ENCODE measurements at places on chromosomes 3 and 15.

DNA sequence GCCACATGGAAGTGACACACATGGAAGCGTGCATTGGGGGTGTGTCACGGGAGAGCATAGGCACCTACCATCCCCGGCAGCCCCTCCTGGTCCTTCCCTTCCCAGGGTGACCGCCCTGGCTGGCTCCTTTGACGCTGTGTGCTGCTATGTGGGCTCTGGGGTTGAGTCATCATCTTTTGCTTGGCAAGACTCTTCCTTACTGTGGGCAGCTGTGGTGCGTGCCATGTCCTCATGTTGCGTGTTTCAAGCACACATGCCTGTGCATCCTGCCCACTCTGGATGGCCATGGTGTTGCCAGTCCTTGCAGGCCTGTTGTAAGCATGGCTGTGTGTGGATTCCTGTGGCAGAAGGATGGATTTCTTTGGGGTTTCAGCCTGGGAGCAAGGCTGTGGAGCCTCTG, 14.0 kb downstream of the PLXNA1 start:
- no peak for DNase-seq

- DNase-seq: no peak
These were observed 60.9 kb upstream of the DIPK2A start for GRCh38 chr3:143910756-143911155.

DNA sequence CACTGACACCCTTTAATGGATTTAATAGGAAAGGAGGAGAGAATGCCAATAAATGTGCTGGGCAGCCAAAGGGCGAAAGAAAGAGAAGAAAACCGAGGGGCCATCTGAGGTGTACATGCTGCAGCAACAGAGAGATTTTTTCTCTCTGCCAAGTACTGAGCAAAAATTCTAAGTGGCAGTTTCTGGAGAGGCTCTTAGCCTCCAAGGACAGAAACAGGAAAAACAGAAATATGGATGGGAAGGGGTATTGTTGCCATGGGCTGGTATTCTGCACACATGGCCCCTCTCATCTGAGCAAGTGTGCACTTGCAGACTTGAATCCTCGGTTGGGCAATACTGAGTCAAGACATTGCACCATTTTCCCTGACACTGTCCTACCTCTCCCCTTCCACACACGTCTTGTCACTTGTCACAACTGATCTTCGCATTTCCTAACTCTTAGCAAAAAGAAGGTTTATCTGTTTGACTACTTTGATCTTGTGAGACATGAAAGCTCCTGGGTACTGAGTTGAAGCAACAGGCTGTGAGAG, 73.9 kb downstream of the PRICKLE2 start:
- no peak for DNase-seq

DNA sequence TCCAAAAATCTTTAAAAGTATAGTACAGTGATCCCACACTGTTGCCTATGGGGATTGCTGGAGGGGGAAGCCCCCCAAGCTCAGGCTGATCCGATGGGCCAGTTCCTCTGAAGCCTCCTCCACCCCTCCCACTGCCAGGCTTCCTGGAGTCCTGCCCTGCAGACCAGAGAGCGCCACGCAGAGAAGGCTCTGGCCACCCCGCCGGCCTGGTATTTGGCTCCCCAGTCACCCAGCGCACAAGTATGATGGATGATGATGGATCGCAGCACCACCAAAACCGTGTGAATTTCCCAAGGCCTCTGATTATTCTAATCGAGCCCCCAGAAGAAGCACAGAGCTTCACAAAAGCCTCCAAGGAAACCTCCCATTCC, 259.0 kb downstream of the MECOM start:
- DNase-seq: no peak

GRCh38 chr3:27079427-27080257, 289.5 kb downstream of the NEK10 start:
- DNase-seq: no peak

GRCh38 chr3:10303785-10304184, 11.0 kb upstream of the GHRL start:
- DNase-seq: no peak

DNA sequence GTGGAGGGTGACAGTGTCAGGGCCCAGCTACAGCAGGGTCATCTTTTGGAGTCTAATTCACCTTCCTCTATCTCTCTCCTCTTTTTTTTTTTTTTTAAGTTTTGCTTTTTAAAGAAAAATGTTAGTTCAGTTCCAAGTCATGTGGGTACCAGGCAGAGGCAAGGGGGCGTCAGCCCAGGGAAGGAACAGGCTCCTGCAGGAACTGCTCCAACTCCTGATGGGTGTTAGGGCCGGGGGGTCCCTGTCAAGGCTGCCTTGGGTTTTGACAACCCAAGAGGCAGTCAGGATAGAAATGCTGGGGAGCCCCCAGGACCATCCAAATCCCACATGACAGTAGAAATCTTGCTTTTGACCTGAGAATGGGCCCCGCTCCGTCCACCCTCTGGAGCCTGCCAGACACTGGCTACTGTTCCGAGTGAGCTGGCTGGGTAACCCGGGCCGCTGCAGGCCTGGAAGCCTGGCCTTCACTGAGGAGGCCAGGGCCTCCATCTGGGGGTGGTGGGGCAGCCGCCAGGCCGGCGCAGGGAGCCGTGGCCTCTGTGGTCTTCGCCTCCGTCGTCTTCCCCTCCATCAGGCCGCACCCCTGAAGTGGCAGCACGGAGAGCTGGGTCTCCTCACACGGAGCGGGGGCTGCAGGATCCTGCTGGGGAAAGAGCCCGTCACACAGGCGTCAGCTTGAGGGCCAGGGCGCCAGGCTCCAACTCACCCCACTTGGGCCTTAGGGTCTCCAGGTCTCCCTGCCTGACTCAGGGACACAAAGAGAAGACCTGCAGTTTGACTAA, 24.2 kb downstream of the RNU5B-1 start:
- DNase-seq: no peak
